ENCODE measurements at places on chromosomes 2 and 18.
A peak's percentile ranks its signal among the peaks of the same experiment; 100 is the strongest.

DNA sequence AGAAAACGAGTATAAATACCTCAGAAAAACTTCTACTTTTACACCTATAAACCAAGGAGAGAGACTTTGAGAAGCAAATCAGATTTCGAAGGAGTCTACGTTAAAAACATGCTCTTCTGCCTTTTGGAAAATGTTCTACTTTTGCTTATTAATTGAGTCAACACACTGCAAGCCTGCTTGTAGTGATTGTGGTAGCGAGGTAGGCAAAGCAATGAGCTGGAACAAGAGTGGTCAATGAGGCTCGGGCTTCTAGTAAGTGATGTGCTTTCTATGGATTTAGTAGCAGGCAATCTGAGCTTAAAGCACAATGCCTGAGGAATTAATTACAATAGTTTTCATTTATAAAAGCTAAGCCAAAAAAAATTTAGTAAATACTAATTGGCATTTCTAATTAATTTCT is 103.4 kb upstream of the TFCP2L1 start:
- no peak overlapping the region for H3K27ac ChIP-seq
- peaks cover 6% of the 10 kb centered on the region for H3K36me3 ChIP-seq
- no peaks in the 10 kb centered on the region for H3K27me3 ChIP-seq
- H3K4me1 ChIP-seq: no peaks in the 10 kb centered on the region

DNA sequence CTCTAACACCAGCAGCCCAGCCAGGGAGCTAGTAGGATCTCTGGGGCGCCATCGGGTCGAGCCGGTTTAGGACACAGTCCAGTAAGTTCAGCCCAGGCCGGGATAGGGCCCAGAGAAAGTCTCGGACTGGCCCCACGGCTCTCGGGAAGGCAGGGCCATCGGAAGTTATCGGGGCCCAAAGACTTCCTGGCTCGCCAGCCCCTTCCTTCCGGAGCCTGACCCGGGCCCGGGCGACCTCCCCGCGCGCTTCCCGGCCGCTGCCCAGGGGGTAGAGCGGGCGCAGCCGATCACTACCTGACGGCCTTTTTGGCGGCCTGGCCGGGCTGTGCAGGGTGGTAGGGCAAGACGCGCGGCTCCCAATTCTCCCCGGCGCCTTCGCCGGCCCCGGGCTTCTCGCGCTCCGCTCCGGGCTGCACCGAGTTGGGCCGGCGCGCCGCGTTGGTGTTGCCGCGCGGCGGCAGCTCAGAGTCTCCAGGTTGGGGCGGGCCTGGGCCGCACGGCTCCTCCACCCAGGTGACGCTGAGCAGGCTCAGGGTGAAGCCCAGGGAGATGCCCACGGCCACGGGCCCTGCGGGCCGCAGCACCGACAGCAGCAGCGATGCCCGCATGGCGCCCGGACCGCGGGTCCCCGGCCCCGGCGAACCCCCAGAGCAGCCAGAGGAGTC is 546 bp downstream of the CHPF start:
- no peaks in the 10 kb centered on the region for H3K4me1 ChIP-seq
- no peaks in the 10 kb centered on the region for H3K36me3 ChIP-seq
- no peak for DNase-seq
- H3K4me3 ChIP-seq: peak overlapping the region; percentile 68
- H3K27me3 ChIP-seq: no peaks in the 10 kb centered on the region

- H3K36me3 ChIP-seq: no peaks in the 10 kb centered on the region
- H3K4me3 ChIP-seq: no peak overlapping the region
- H3K27me3 ChIP-seq: no peaks in the 10 kb centered on the region
Observed at GRCh38 chr18:25727281-25727985, 363.0 kb downstream of the SS18 start.

- no peak overlapping the region for H3K4me3 ChIP-seq
- no peaks in the 10 kb centered on the region for H3K27me3 ChIP-seq
- H3K36me3 ChIP-seq: no peaks in the 10 kb centered on the region
- no peak for DNase-seq
Observed at GRCh38 chr2:48753228-48753627, 2.3 kb downstream of the LHCGR start.

- H3K4me3 ChIP-seq: no peak overlapping the region
- H3K27ac ChIP-seq: no peak overlapping the region
- H3K36me3 ChIP-seq: no peaks in the 10 kb centered on the region
- no peaks in the 10 kb centered on the region for H3K4me1 ChIP-seq
Observed at GRCh38 chr18:28715206-28715605, 538.3 kb upstream of the CDH2 start.
